ENCODE measurements at places on chromosomes 12 and 14.

GRCh38 chr12:119019166-119019565 lies 37.8 kb downstream of the SRRM4 start:
- no peak for DNase-seq

GRCh38 chr12:96516472-96517430 lies 27.4 kb downstream of the CFAP54 start:
- peak; percentile 41 for DNase-seq

GRCh38 chr14:100740196-100740825 lies 13.6 kb downstream of the DLK1 start:
- no peak for DNase-seq

GRCh38 chr12:3797531-3798048 lies 44.7 kb upstream of the CRACR2A start:
- no peak for DNase-seq

DNA sequence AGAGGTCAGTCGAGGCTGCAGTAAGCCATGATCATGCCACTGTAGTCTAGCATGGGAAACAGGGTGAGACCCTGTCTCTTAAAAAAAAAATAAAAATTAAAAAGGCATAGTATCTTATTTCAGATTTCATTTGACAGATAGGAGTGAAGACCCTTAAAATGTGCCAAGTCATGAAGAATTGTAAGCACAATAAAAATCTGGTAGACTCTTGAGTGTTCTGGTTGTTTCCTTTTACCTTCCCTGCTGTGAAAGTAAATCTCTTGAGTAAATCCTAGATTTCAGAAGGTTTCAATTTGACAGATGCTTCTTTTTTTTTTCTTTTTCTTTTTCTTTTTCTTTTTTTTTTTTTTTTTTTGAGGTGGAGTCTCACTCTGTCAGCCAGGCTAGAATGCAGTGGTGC lies 109.0 kb downstream of the ESR2 start:
- DNase-seq = no peak

DNA sequence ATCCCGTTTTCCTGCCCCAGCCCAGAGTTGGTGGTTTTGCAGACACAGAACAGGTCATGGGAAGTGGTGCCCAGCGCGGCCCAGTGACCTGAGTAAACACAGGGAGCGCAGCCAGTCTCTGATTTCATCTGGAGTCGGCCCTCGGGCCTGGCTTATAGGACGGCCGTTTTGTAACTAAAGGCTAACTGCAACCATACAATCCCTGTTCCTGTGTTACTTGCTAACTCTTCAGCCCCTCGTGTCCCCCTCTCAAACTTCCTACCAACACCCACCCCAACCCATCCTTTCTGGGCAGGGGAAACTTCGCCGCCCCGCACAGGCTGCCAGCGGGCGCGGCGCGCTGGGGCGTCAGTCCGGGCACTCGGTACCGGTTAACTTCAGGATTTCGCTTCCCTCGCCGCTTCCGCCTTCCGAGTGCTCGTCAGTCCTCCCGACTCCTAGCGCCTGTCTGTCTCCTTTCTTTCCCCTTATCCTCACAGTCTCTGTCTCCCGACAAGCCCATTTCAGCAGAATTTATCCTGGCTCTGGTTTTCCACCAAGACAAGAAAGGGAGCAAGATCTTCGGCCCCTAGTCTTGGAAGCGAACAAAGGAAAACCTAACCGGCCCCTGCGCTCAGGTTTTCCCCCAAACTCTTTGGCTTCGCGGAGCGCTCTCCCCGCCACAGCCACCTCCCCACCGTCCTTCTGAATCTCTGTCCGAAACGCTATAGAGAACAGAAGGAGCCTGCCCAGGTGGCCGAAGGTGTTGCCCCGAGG lies 2.0 kb downstream of the SIX1 start:
- peak; percentile 36 for DNase-seq

DNA sequence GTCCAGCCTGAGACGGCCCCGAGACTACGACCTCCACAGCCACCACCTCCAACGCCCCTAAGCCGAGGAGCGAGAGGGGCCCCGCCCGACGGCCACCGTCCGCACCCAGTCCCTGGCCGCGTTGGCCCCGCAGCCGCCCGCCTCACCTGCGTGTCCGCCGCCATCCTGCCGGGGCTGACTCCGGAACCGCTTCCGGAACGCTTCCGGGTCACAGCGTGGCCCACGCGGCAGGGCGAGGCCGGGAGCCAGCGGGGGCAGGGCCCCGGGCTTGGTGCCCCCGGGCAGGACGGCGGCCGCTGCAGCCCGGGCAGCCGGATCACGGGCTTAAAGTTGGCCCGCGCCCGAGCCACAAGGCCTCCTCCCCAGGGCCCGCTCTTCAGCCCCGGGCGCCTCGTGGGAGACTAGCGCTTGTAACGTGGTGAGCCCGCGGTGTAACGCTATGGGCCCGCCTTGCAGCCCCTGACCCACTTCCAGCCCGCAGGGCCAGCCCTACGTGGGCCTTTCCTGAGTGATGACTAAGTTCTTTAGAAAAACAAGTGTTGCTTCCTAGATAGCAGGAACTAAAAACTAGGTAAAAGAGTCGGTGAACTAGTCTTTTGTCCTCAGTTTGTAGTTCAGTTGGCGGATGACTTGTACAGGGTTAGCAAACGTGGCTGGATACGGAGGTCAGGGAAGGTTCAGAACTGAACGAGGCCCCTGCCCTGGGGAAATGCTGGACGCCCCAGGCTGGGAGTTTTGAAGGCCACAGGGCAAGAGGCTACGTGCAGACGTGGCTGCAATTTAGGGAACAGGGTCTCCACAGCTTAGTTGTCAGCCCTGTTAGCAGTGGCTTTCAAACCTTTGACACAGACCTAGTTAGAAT lies at the start of gene GCN1:
TSS of gene GCN1 (minus strand) at position 182 of the 862 bp plus-strand sequence. CDS start at position 164, 18 bp downstream.
- DNase-seq = peak; percentile 44

DNA sequence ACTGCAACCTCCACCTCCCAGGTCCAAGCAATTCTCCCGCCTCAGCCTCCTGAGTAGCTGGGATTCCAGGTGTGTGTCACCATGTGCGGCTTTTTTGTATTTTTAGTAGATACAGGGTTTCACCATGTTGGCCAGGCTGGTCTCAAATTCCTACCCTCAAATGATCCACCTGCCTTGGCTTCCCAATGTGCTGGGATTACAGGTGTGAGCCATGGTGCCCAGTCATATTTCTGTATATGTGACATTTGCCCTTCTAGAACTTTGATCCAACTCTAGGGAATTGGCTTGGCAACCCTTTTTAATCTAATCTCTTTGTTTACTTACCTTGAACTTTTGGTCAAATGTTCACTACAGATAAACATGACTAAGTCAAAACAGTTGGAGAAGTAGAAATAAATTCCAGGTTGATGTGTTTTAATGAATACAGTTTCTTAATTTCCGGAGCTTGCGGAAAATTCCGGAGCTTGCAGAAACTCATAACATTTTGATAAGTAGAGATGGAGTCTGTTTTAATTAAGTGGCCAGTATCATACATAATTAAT lies 11.5 kb upstream of the PEBP1 start:
- DNase-seq = no peak

DNA sequence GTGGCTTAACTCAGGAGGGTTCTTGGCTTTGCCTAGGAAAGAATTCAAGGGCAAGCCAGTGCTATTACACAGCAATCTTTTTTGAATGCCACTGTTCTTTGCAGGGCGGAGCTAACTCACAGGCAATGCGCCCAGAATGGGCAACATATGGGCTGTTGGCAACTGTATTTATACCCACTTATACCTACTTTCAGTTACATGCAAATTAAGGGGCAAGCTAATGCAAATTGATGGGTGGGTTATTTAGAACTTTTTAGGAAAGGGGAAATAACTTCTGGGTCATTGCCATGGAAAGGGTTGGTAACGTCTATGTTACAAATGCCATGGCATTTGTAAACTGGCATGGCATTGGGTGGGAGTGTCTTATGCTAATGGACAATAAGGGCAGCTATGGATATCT lies 85.4 kb downstream of the C12orf50 start:
- DNase-seq = no peak
